ENCODE measurements at places on chromosomes 6 and 20. TPM values are rescaled to one million over a fixed set of nuclear protein-coding genes. Genes with fewer than 3 reads are reported as not detected.

DNA sequence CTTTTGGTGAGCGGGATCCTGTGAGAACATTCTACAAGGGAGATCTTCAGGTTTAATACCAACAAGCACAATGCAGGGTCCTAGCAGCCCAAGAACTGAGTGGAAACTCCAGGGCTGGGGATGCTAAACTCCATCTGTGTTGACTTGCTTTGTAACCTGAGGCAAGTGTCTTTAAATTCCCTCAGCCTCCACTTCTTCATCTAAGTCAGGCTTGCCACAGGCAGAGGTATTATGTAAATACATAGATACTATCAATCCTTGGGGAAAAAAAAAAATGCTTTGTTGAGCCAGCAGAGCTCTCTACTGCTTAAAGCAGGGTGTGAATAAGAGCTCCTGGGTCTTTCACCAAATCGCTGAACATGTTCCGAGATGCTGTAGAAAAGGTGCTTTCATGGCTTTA, 114.2 kb upstream of the PHACTR1 start:
- DNase-seq = no peak

- DNase-seq = no peak
Measured at GRCh38 chr20:62549029-62549428, 73.2 kb upstream of the GATA5 start.

Gene NKX2-2
- 0.12 TPM for polyA plus RNA-seq

DNA sequence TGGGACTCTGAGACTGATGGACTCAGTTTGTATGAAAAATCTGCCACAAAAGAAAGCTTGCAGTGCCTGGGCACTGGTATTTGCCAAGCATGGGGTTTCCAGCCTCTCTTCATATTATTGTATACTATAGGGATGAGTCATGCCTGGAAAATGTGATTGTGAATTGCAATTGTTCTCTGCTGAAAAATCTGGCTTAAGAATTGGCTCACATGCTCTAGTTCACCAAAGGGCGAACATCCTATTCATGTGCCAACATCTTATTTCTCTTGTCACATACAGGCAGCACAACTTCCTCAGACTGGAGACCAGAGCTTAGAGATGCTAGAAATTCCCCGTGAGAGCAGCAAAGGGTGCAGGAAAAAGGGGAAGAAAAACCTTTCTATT, 103.6 kb upstream of the KCNK16 start:
- peak; percentile 33 for DNase-seq

DNA sequence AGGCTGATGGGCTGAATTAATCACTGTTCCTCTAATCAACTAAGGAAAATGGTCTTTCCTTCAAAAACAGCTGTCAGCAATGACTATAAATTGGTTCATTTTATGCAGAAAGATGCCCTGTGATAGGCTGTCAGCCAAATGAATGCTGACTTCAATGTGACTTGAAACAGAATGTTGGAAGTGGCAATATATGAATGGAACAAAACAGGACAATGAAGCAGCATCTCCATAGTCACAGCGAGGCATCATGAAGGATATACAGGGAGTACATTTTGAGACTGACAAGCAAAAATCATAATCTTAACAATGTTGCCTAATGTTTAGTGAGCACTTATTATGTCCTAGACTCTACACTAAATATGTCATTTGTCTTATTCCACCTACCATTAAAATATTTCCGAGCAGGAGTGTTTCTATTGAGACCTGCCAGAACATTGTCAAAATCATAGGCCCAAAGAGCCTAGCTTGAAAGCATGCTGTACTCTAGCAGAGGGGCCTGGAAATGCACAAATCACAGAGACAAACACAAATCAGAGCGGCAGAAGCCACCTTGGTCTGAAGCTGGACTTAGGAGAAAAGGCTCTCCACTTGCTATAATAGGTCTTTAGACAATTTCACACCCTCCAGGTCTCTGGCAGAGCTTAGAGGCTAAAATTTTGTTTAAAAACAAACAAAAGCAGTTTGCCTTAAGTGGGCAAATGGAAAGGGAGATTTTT, 63.3 kb downstream of the FAM50B start:
- peak; percentile 65 for DNase-seq

DNA sequence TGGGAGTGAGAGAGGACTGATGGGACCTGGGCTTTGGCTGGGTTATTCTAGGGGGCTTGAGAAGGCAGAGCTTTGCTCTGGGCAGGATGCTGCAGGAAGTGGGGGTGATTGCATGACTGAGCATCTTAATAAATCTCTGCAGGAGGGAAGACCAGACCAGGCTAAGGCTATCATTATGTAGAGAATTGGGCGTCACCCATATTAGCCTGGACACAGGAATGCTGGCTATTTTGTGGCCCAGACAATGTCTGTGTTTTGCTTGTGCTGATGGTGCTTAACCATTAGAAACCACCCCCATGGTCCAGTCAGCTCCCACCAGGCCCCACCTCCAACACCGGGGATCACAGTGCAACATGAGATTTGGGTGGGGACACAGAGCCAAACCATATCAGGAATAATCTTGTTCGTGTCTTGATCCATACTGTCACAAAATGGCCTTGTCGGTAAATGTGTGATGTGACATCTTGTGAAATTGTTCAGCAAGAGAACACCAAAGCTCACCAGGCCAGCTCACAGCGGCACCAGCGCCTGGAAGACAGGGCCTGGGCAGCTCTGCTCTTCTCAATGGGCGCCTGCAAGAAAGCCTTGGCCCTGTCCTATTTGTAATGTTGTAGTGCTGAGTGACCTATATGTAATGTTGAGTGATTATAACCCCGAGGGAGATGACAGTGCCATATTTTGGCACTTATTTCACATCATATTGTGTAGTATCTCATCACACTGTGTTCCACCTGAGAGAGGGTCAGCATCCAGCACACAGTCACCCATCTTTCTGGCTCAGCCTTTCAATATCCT, 211.8 kb downstream of the QKI start:
- DNase-seq = no peak

DNA sequence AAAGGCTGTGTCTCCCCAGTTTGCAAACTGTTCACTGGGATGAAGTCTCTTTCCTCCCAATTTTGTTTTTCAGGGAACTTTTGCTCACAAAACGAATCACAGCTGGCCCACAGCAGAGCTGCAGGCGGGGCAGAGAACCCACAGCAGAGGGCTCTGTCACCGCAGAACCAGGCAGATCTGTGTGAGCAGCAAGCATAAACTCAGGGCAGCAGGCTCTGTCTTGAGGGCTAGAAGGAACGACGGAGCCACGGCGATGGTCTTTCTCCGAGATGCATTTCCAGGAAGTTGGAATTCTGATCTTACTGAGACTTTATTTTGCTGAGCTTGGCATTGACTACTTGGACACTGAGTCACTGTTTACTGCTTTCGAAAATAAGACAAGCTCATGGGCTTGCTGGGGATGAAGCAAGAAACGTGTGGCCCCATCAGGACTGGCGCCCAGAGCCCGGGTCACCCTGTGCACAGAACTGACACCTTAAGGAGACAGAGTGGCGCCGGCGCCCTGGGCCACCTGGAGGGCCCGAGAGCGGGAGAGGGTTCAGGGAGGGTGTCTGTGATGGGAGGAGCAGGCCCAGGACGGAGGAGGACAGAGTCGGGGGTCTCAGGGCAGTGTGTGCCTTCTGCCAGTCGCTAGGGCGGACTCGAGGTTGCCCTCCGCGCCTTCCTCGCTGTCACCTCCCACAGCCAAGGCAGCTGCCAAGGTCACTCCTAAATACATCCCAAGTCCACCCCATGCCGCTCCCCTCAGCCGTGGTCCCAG, 106.3 kb upstream of the NXT1 start:
- DNase-seq = no peak

Gene ULBP3
- polyA plus RNA-seq = 1.7 TPM

GRCh38 chr6:105898286-105898685, 187.8 kb upstream of the PRDM1 start:
- no peak for DNase-seq

- DNase-seq = peak; percentile 49
Measured at GRCh38 chr6:45724511-45724910, 291.1 kb downstream of the CLIC5 start.

- DNase-seq = no peak
Measured at GRCh38 chr20:9298906-9299305, 215.5 kb upstream of the LAMP5 start.

- peak; percentile 14 for DNase-seq
Measured at GRCh38 chr6:36443471-36444428, 950 bp downstream of the KCTD20 start.

GRCh38 chr6:169363590-169363989, 109.9 kb upstream of the THBS2 start:
- DNase-seq = no peak

- no peak for DNase-seq
Measured at GRCh38 chr20:17827759-17828559, 128.2 kb downstream of the BANF2 start.

DNA sequence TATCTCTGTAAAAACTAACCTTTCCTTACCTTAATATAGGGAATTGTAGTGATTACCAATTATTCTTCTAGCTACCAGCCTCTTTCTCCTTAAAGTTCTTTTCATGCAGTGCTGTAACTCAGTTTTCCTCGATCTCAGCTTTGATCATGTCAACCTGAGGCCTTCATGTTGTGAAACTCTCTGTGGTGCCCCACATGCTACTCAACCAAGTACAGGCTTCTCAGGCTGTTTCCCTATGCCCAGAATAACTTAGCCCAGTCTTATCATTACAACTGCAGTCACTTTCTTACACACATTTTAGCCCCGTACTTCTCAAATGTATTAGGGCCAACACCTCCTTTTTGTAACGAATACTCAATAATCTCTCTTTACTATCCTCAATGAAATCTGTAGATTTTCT, 90.1 kb upstream of the SUPT3H start:
- no peak for DNase-seq

Gene HDAC2
- 148 TPM for polyA plus RNA-seq

DNA sequence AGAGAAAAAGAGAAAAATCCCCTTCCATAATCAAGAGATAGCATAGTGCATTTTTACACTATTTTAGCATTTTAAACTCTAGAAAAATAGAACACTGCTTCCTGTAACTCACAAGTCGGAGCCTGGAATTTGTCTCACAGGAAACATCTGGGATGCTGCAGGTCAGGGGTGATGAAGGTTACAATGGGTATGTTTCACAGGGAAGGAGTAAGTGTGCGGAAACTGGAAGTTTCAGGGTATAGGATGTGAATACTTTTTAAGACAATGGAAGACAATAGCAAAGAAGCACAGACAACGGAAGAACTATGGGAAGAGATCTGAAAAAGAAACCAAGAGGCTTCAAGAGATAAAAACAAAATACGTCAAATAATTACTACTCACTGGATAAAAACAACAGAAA, 361.0 kb upstream of the MARCKS start:
- DNase-seq = peak; percentile 41

Gene BCAS4
- 2.5 TPM for polyA plus RNA-seq

Gene DOK5
- 32.2 TPM for polyA plus RNA-seq

- no peak for DNase-seq
Measured at GRCh38 chr20:43710370-43711044, 16.3 kb downstream of the GTSF1L start.

Gene CALHM6
- polyA plus RNA-seq = 3.6 TPM

- no peak for DNase-seq
Measured at GRCh38 chr6:170461556-170462365, 91.3 kb downstream of the PSMB1 start.

Gene WFDC10B
- not detected for polyA plus RNA-seq

DNA sequence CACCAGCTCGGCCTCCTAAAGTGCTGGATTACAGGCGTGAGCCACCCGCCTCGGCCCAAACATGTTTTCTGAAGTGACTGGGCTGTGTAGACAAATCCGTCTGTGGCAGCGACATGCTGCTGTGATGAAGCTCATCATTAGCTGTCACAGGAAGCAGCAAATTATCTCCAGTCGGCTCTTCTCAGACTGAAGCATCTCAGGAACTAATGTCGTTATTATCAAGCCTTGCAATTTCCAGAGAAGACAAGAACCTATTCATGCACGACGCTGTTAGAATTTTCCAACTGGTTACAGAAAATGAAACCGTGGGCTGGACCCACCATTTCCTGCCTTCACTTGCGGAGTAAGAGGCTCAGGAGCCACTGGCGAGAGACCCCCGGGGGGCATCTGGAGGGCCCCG, 17.1 kb upstream of the NTSR1 start:
- no peak for DNase-seq

DNA sequence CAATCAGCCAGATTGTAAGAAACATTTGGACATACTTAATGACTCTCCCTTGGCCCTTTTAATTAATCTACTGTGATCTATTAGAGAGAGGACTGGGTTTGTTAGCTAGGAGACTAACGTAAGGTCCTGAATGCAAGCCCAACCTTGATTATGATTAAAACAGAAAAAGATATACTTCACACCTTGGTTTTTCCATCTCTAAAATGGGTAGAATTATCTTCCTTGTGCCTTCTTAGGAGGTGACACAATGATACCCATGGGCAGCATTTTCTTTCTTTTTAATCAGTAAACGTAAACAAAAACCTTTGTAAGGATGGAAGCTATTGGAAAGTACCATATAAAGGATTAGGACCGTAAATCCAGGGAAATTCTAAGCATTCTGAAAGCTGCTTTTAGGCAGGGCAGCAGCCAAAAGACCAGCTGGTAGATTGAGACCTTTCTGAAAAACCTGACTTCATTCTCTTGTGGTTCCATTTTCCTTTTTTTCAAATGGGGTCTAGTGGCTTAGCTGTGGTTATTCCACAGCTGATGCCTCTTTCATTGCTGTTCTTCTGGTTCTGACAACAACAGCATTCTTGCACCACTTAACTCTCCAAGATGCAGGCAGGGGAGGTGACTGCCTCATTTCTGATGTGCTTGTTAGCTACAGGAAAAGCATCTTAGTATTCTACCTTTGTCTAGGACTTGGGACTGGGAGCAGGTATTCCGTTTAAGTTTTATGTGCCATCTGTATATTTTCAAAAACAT, 27.4 kb downstream of the RREB1 start:
- no peak for DNase-seq

- no peak for DNase-seq
Measured at GRCh38 chr6:56555438-56555872, 87.2 kb downstream of the DST start.

GRCh38 chr20:6583134-6583738, 184.2 kb upstream of the BMP2 start:
- DNase-seq = peak; percentile 68

- DNase-seq = peak; percentile 37
Measured at GRCh38 chr6:152271776-152272464, 365.2 kb downstream of the SYNE1 start.

DNA sequence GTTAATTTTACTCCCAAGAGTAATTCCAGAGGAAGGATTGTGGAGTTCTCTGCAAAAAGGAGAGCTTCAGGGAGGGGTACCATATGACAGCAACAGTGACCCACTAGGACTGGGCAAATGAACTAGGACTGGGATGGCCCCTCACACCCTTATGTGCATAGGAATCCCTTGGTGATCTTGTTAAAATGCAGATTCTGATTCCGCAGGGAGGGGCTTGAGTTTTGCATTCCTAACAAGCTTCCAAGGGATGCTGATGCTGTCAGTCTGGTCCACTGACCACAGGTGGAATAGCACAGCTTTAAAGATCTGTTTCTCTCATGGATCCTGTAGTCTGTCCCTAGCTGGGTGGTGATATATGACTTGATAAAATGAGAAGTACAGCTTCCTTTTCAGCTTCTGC, 6.3 kb upstream of the FOXA2 start:
- no peak for DNase-seq

GRCh38 chr20:44799691-44800090, 10.7 kb downstream of the RIMS4 start:
- no peak for DNase-seq

Gene HCK
- 3.4 TPM for polyA plus RNA-seq

Gene MEP1A
- not detected for polyA plus RNA-seq

DNA sequence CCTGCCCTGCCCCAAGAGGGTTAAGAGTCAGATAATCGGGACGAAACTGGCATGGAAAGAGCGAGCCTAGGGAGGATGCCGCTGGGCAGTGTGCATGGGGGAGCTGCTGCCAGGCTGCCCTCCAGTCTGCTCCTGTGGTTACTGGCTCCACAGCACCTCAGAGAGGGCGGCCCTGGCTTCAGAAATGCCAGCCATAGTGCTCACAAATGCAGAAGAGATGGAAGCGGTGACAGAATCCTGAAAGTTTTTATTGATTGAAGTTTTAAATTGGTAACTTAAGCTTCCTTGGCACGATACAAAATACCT, 57.9 kb downstream of the VAPB start:
- DNase-seq = no peak
